ENCODE measurements at places on chromosomes 12 and 14.

- DNase-seq = peak; percentile 7
Measured at GRCh38 chr12:84732828-84733340, 179.7 kb downstream of the SLC6A15 start.

- peak; percentile 27 for DNase-seq
Measured at GRCh38 chr12:12159988-12160387, 89.2 kb downstream of the BCL2L14 start.

GRCh38 chr12:62294378-62294777 is 34.2 kb downstream of the USP15 start:
- DNase-seq = no peak

DNA sequence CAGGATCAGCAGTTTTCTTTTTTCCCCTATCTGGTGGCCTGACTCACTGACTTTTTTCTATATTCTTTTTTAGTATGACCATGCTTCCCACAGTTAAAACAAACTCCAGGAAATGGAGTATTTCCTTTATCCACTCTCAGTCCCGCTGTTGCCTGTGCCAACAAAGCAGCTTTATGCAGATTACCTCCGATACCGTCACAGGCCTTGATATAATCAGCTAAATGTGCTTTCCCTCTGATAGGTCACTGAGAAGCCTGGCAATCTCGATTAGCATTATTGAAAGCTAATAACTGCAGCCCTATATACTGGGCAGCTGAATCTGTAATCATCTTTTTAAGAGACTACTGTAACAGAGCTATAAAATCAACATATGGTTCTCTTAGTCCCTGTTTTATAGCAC is 243.6 kb downstream of the KIF21A start:
- DNase-seq = no peak

DNA sequence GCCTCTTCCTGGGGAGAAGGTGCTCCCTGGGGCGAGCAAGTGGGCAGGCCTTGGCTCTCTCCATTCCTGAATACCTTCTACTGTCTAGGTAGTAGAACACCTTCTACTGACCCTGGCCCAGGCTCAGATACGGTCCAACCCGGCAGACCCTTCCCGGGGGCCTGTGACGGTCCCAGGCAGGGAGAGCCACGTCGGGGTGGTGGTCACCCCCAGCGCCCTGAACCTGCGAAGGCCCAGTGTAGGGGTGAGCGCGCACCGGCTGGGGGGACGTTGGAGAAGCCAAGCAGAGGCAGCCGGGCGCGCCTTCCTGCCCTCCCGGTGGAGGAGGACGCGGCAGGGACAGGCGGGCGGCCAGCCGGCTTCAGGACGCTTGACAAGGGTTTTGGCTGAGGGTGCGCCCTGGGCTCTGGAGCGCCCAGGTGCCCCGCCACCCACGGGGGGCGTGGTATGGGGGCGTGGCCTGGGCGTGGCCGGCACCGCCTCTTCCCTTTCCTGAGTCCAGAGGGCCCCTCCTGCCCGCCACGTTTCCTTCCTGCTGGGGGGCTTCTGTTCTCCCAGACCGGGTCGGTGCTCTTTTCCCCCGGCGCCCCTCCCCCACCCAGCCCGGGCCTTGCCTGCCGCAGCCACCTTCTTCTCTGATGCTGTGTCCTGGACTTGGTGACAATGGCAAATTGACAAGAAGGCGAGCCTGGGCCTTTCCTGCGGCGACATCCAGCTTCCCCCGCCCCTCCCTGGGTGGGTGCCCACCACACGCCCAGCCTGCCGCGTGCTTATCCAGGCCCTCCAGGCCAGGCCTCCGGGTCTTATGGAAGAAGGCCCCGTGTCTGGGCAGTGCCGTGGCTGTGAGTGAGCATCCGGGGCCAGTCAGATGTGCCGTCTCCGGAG is 24.5 kb upstream of the PPP1R13B start:
- no peak for DNase-seq

GRCh38 chr12:94676031-94676641 is 25.8 kb upstream of the TMCC3 start:
- no peak for DNase-seq

- no peak for DNase-seq
Measured at GRCh38 chr14:22997676-22998323, 12.1 kb downstream of the C14orf93 start.

DNA sequence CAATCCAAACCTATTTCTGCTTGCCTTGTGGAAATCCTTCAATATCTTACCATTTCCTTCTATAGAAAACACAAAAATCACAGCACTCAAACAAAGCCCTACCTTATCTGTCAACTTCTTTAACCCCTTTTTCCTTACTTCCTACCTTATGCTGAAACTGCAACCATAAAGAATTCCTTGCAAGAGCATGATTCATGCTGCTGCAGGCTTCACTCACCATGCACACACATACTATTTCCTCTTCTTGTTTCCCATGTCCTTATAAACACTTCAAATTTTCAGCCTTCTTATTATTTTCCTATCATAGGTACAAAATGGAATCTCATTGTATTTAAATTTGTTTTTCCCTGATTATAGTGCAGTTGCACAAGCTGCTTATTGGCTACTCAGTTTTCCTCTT is 23.3 kb downstream of the LMNTD1 start:
- DNase-seq = peak; percentile 30

DNA sequence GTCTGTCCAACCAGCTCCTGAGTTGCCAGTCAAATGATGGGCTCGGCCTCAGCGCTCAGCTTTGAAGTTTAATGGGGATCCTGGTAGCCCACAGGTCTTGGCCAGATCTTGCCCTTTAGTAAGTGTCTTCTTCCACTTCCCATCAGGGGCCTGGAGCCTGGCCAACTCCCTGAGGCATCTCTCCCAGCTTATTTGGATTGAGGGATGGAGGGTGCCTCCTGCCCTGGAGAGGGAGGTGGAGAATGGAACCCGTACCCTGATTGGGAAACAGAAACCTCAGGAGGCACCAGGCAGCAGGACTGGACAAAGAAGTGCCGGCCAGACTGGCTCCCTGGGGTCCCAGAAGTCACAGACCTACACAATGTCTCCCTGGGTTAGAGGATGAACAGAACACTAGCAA is 40.5 kb upstream of the LTBP2 start:
- peak; percentile 27 for DNase-seq

DNA sequence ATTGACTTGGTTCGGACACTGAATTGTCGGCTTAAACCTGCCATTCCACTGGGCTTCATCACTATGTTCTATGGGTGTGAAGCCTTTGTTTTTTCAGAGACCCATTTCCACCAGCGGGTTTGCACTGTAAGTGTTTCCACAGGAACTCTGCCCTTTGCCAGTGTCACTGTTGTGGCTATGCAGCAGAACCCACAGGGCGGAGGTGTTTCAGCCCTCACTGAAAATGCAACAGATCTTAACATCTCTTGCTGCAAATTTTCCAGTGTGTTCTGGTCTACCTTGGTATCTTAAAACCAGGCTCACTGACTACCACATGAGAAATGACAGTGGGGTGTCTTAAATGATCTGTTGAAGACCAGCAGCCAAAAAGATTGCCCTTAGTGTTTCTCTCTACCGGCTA is 21.1 kb downstream of the PRKCH start:
- no peak for DNase-seq

GRCh38 chr14:76808011-76808410 is 4.7 kb downstream of the ANGEL1 start:
- no peak for DNase-seq

DNA sequence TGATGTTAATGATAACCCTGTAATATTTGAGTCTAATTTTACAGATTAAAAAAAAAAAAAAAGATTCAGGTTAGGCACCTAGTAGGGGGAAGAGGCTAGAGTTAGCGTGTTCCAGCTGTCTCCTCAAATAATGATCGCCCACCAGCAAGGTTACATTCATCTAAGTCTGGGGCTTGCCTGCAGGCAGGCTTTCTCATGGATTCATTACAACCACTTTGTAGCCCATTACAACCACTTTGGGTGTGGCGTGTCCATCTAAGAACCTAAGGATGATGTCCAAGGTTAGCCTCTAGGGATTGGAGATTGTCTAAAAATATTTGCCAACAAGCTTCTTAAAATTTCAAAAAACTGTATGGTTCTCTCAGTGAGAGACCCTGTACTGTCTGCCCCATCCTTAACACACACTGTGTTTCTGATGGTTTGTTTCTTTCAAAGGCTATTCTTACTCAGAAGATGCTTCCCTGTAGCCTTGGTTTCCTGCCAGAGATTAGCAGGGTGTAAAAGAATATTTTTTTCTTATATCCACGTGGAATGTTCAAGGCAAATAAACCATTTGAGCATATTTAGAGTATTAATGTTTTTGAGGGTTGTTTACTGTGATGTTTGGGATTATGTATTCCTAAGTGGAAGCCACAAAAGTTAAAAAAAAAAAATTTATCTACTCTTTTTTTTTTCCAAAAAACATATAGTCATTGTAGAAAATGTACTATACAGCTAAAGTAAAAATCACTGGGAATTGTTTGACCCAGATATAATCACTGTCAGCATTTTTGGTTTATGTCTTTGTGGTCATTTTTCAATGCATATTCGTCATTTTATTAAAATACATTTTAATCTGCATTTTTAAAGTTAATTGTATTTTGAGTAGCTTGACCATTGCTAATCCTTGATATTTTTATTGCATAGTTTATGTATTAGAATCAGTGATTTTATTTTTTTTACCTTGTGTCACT is 1.7 kb downstream of the DYNC1H1 start:
- peak; percentile 36 for DNase-seq

- no peak for DNase-seq
Measured at GRCh38 chr14:38038171-38038570, 169.5 kb upstream of the SSTR1 start.

DNA sequence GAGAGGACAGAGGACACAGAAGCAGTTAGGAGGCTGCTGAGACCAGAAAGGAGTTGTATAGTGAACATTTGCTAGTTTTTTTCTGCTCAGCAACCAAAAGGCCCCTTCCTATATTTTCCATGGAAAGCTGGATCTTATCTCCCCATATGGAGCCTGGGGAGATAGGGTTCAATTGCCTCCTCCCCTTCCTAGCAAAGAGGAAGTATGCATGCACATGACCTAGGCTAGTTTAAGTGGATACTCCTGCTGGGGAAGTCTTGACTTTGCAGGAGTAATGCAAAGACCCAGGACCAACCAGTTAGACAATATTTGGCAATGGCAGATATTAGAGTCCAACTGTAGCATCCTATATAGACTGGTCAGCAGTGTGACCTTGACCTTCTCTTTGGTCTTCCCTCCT is 15.1 kb downstream of the CHD8 start:
- DNase-seq = no peak

DNA sequence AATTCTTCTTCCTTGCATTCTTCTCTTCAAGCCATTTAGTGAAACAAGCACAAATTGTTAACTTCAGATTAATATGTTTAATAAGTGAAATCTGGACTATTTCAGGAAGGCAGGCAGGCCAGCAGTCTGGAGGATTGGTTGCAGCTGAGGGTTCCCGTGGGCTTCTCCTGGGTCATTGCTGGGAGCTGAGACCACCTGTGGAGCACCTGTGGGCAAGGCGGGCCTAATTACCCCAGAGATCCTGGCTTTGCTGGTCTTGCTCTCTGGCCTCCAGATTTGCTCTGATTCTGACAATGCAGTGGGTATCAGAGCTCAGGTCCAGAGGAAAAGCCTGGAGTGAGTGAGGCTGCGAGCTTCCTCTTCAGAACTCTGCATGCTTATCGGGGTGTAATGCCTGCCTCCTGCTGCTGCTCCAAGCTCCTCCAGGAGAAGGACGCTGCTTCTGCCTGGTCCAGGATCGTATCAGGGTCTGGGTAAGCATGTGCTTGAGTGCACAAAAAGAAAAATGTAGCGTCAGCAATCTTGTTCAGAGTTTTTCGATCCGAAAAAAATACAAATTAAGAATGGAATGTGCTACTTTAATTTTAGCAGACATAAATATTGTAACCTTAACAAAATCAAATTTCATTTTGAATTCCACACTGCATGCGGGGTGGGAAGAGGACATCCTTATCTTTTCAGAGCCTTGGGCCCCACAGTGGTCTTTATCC is 93.8 kb downstream of the TMEM30B start:
- DNase-seq = no peak

GRCh38 chr12:53703756-53704155 is 23.5 kb downstream of the CALCOCO1 start:
- DNase-seq = peak; percentile 32

GRCh38 chr12:29769162-29769858 is 14.4 kb downstream of the TMTC1 start:
- peak; percentile 40 for DNase-seq

- DNase-seq = no peak
Measured at GRCh38 chr14:89107626-89108025, 283.2 kb downstream of the TTC8 start.

- DNase-seq = no peak
Measured at GRCh38 chr12:41361738-41362137, 173.6 kb downstream of the PDZRN4 start.

- no peak for DNase-seq
Measured at GRCh38 chr14:100873096-100873482, 30.4 kb downstream of the RTL1 start.

GRCh38 chr14:25090256-25090655 is 40.3 kb upstream of the STXBP6 start:
- DNase-seq = peak; percentile 57

DNA sequence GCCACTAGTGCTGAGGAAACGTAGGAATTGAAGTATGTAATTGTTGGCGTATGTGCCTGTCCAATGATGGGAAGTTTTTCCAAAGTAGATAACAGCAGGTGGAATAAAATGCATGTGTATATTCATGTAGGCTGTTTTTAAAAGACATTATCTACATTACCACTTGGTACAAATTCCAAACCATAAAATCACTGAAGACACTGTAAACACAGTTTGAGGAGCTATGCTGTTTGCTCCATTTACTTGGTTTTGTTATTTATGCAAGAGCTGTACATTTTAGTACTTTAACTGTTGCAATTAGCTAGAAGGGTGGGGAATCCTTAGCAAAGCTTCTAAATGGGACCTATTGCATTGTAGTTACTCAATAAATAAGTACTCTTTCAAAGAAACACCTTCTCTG is 274.5 kb upstream of the DIO2 start:
- DNase-seq = no peak
